ENCODE measurements at places on chromosomes 3 and 15.

GRCh38 chr3:46897829-46898320 lies 20.4 kb downstream of the PTH1R start:
- no peak for DNase-seq

- DNase-seq, result no peak
These were observed 801 bp downstream of the CA12 start for GRCh38 chr15:63380808-63381282.

- no peak for DNase-seq
These were observed 9.7 kb upstream of the ACSBG1 start for GRCh38 chr15:78244101-78244500.

DNA sequence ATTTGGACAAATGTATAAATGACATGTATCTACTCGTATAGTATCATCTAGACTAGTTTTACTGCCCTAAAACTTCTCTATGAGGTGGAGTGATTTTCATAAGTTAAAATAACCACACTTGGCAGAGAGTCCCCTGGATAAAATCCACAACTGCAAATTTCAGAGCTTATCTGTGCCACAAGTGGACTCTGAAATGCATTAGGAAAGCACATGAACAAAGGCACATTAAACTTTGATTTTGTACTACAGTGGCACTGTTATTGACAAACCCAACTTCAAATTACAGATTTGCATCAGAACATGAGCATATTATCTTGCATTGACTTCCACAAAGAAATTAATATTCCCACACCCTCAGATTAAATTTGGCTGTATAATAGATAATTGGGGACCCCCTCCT lies 58.1 kb upstream of the EIF5A2 start:
- DNase-seq, result no peak

DNA sequence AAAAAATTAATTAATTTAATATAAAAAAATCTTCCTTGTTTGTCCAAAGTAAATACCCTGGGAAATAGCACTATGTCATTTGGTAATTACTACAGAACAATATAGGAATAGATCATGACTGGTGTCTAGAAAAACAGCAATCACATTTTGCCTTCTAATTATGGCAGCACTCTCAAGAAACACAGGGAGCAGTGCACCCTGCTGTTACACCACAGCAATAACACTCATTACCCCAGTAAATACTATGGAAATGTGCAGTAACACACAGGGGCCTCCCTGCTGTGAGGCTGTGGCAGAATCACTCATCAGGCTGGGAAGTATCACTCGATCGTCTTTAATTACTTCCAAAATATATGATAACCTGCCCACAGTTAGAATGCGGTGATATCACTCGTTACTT lies 646.0 kb downstream of the TUSC7 start:
- no peak for DNase-seq

GRCh38 chr3:51977446-51978142 lies 2.7 kb downstream of the ABHD14A start:
- DNase-seq, result no peak

- no peak for DNase-seq
These were observed 49.1 kb upstream of the IQSEC1 start for GRCh38 chr3:13122081-13123012.

DNA sequence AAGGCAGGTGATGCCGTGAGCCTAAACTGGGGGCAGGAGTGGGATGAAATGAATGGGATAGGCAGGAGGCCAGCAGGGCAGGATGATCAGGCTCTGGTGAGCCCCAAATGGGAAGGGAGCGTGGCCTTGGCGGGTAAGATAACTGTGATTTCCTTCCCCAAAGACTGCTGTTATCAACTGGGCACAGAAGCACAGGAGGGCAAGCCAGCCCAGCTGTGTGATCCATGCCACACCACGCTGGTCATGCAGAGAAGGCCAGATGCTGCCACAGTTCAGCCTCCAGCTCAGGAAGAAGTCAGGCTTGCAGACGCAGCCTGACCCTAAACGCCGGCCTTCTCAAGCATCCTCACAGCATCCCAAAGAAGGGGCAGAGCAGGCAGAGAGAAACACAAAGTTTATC lies 52.1 kb upstream of the GNB5 start:
- no peak for DNase-seq

GRCh38 chr3:30399394-30400181 lies 206.8 kb upstream of the TGFBR2 start:
- no peak for DNase-seq

GRCh38 chr3:39415983-39416382 lies 9.5 kb downstream of the RPSA start:
- DNase-seq, result no peak

DNA sequence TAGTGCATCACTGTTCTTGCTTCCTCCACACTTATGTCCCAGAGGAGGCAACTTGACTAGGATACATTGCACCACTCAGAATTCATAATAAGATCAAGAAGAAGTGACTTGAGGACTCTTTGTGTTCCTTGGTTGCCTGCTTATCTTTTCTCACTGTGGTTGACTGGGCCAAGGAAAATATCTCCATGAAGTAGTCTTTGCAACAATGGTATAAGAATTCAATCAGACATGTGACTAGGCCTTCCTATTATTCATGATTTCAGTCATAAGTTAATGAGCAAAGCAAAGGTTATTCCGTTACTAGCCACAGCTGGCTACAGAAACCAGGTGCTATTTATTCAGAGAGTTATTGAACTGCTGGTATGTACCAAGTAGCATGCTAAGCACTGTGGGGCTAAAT lies 359.3 kb downstream of the RORA start:
- DNase-seq, result no peak

GRCh38 chr3:154794814-154795445 lies 285.2 kb upstream of the MME start:
- no peak for DNase-seq

DNA sequence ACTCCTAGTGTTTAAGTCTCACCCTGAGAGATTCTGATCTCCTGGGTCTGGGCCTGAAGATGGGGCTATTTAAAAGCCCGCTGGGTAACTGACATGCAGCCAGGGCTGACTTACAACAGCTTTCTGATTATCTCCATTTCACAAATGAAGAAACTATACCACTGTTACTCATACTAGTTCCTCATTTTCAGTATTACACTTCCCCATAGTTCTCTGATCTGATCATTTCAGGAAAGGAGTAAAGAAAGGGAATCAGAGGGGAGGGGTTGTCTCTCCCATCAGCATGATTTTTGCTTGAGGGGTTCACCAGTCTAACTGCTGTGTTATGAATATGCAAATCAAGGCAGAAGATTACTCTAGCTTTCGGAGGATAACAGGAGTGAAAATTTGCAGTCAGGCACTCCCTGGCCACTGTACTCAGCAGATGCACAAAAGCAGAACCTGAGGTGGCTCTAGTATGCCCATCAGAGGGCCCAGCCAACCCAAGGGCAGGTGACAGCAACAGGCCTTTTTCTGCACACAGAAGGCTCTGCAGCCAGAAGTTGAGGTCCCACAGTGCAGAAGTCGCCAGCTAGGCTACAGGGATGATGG lies 59.4 kb downstream of the DAPK2 start:
- no peak for DNase-seq

DNA sequence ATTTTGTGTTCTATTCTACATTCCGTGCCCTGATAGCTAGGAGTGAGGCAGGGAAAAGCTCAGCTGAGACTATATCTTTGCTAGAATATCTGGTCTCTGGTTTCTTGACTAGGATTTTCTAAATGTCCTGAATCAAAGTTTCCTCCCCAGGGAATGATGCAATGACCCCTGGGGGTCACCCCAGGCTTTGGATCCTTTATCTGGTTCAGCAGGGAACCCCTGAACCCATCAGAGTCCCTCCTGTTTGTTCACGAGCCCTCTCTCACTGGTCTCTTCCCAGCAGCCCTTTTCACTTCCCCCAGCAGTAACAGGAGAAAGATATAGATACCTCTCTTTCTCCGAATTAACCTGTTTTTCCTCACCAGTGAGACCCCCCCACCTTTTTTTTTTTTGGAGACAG lies 14.3 kb downstream of the TM2D3 start:
- no peak for DNase-seq

DNA sequence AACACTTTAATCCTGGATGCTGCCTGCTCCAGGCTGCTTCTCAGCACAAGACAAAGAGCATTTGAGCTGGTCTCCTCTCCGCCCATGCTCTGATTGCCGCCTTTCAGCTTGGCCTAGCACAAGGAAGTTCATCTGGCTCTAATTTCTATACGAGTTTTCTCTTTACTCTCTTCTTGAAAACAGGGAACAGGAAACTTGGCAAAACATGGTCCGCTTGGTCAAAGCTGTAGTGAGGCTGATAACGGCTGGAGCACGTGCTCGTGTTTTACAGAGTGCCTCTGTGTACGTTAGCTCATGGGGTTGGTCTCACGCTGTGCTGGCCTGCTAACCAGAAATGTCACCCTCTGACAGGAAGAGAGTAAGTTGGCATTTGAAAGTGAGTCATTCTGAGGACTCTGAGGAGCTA lies 19.2 kb downstream of the RARRES1 start:
- no peak for DNase-seq

Data from anterior cingulate cortex (tissue), 58 donors.